WTC11 (cell line): ENCODE measurements at places on chromosomes 11 and 22. TPM values are rescaled to one million over a fixed set of nuclear protein-coding genes. Genes with fewer than 3 reads are reported as not detected.
A peak's percentile ranks its signal among the peaks of the same experiment; 100 is the strongest.

GRCh38 chr11:19218786-19219460 is 17.1 kb upstream of the CSRP3 start:
- no peaks in the 10 kb centered on the region for H3K27me3 ChIP-seq
- no peak overlapping the region for H3K27ac ChIP-seq
- H3K36me3 ChIP-seq, result peaks cover 12% of the 10 kb centered on the region
- no peak for DNase-seq

DNA sequence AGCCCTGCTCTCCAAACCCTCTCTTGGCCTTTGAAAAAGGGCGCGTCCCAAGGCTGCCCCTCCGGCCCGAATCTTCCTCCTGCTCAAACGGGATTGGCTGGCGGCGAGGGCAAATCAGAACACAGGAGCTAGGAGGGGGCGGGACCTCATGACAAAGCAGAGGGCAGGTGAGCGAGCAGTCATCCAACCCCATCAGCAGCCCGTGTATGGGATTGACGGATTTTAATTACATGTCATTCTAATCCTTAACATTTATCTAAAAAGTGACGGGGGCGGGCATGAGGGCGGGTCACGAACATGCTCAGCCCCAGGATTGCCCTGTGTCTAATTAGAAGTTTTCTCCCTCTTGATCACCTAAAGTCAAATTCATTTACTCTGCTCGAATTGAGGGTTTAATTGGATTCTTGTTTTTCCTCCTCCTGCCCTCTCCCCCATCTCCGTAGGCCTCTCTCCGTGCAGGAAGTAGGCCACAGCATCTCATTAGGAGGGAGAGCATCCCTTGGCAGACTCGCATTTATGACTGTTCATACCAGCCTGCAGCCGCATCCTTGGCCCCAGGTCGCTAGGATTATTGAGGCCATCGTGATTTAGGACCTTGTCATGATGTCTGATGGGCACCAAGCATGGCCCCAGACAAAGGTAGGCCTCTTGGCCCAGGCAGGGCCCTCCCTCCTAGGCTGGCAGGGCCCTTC is 147.1 kb downstream of the CHST1 start:
- DNase-seq, result peak; percentile 82
- H3K36me3 ChIP-seq, result no peaks in the 10 kb centered on the region
- H3K27ac ChIP-seq, result no peak overlapping the region; the same call in 1 of the 2 replicates
- peaks cover 12% of the 10 kb centered on the region for H3K4me1 ChIP-seq

DNA sequence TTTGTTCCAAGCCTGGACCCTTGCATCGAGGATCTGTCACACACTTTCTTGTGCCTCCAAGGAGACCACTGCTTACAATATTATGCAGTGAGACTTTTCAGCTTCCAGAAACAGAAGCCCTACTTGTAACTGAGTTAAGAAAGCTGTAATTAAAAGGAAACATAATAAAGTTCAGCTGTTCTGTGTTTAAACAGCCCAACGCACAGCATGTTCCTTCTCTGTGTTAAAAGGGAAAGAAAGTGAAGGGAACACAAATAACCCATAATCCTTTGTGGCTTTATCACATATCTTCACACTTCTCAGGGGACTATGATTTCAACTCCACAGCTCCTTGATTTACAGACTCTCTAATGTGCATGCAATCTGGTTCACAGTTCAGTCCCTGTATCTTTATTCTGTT is 200.3 kb upstream of the MTNR1B start:
- H3K4me3 ChIP-seq, result no peak overlapping the region
- H3K4me1 ChIP-seq, result peaks cover 16% of the 10 kb centered on the region
- H3K27ac ChIP-seq, result no peak overlapping the region
- DNase-seq, result no peak

DNA sequence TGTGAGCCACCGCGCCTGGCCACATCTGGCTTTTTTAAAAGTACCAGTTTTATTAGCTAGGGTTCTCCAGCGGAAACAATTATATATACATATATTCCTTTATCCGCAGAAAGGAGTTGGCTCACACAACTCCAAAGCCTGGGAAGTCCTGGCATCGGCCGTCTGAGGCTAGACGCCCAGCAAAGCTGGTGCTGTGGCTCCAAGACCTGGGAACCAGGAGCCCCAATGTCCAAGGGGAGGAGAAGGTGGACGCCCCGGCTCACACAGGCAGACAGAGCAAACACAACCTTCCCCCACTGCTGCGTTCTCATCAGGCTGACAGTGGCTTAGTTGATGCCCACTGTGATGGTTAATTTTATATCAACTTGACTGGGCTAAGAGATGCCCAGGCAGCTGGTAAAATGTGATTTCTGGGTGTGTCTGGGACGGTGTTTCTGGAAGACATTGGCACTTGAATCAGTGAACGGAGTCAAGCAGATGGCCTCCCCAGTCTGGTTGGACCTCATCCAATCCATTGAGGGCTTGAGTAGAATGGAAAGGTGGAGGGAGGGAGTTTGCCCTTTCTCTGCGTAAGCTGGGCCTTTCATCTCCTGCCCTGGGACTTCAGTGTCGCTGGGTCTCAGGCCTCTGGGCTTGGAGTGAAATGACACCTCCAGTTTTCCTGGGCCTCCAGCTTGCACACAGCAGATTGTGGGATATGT is 904.4 kb downstream of the BRD1 start:
- peaks cover 7% of the 10 kb centered on the region for H3K27me3 ChIP-seq
- no peaks in the 10 kb centered on the region for H3K36me3 ChIP-seq
- no peak overlapping the region for H3K27ac ChIP-seq
- peaks cover 17% of the 10 kb centered on the region for H3K4me1 ChIP-seq
- no peak overlapping the region for H3K4me3 ChIP-seq

- H3K27ac ChIP-seq, result peak overlapping the region; percentile 34
- H3K4me3 ChIP-seq, result no peak overlapping the region
- H3K27me3 ChIP-seq, result no peaks in the 10 kb centered on the region
- peaks cover 29% of the 10 kb centered on the region for H3K4me1 ChIP-seq
- H3K36me3 ChIP-seq, result peaks cover 14% of the 10 kb centered on the region
Measured at GRCh38 chr22:20533879-20534265, 26.5 kb downstream of the MED15 start.

- peaks cover 40% of the 10 kb centered on the region for H3K4me1 ChIP-seq
- H3K36me3 ChIP-seq, result peaks cover 34% of the 10 kb centered on the region
- no peaks in the 10 kb centered on the region; the same call in 1 of the 2 replicates for H3K27me3 ChIP-seq
- H3K4me3 ChIP-seq, result no peak overlapping the region
Measured at GRCh38 chr11:4466871-4467442, 15.5 kb upstream of the OR52K1 start.

DNA sequence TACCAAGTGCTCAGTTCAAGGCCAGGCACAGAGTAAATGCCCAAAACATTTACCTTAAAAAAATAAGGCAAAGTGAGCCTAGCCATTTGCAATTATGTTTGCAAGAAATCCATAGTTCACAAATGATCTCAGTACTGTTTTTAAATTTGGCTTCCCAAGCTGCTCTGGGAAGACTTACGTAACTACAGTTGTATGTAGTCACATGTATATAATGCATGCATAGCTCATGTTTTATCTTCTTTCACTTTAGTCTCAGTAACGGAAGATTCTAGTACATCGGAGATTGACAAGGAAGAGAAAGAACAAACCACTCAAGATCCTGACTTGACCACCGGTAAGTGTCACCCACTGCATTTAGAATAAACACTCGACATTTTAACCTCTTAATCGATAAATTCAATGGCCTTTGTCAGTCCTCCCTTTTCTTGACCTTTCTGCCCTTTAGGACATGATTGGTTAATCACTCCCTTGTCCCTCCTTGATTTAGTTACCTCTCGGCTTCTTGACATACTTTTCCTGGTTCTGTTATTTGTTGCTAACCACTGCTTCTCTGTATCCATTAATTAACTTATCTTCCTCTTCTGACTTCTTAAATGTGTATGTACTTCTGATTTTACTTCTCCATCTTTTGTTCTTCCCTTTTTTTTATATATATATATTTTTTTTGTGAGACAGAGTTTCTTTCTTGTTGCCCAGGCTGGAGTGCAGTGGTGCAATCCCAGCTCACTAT is 18.0 kb upstream of the JHY start:
- H3K27me3 ChIP-seq, result no peaks in the 10 kb centered on the region
- H3K27ac ChIP-seq, result no peak overlapping the region
- H3K36me3 ChIP-seq, result no peaks in the 10 kb centered on the region
- H3K4me3 ChIP-seq, result no peak overlapping the region

DNA sequence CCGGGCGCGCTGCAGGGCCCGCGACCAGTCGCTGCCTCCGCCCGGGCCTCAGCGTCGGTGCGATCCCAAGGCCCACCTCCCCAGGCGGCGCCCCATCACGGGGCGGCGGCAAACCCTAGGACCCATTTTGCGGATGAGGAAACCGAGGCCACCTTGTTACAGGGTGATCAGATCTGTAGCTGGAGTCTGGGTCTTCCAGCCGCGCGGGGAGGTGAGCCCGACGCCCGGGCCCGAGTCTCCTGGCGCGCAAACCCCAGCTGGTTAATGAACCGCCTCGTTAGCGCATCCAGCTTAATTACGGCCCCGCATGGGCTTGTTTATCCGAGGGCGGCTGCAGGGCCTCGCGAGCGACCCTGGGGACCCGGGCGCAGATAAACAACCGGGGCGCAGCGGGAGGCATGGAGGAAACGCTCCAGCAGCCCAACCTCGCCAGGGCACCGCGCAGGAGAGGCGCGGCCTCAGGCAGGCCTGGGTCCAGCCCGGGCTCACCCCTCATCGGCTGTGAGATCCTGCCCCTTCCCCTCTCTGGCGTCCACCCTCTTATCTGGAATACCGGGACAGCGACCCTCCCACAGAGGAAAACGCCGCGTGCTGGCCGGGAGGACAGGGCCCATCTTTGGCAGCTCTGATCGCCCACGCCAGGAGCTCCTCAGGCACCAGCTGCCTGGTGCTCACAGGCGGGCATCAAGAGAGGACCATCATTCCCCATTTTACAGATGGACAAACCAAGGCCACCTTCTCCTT is 14.7 kb downstream of the OTUB1 start:
- H3K4me3 ChIP-seq, result peak overlapping the region; percentile 40; the same call in 1 of the 2 replicates
- peak; percentile 23 for DNase-seq
- H3K27me3 ChIP-seq, result peaks cover 50% of the 10 kb centered on the region
- no peak overlapping the region for H3K27ac ChIP-seq
- peaks cover 7% of the 10 kb centered on the region for H3K36me3 ChIP-seq

DNA sequence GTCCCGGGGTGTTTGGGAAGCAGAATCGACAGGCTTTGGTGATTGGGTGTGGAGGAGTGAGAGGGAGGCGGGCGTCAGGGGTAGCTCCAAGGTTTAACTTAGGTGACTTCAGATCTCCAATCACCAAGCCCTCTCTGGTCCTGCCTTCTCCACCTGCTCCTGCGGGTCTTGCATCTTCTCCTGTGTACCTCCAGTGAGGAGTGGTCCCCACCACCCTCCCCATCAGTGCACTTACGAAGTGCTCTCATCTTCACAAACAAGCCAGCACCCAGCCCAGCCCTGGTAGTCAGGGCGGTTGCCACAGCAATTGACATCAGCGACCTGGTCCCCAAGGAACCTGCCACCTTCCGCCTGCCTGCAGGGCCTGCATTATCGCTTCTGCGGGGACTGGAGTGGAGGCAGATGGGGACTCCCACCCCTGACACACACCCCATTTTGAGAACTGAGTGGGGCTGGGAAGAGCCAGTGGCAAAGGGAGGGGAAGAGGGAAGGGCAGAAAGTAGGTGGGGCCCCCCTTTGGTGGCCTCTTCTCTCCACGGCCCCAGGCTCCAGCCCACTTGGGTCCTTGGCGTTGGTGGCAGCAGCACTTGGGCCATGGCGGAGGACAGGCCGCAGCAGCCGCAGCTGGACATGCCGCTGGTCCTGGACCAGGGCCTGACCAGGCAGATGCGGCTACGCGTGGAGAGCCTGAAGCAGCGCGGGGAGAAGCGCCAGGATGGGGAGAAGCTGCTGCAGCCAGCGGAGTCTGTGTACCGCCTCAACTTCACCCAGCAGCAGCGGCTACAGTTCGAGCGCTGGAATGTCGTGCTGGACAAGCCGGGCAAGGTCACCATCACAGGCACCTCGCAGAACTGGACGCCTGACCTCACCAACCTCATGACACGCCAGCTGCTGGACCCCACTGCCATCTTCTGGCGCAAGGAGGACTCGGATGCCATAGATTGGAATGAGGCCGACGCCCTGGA is at the start of gene OMP:
TSS of gene OMP (plus strand) at position 595 of the 965 bp plus-strand sequence. CDS start at position 595, 0 bp downstream.
- no peaks in the 10 kb centered on the region for H3K27me3 ChIP-seq
- no peak within 1 kb of the TSS for H3K4me3 ChIP-seq
- no peak for DNase-seq
- no peak within 1 kb of the TSS for H3K27ac ChIP-seq

- H3K36me3 ChIP-seq, result no peaks in the 10 kb centered on the region
- H3K4me3 ChIP-seq, result no peak overlapping the region
- H3K4me1 ChIP-seq, result peaks cover 5% of the 10 kb centered on the region; the same call in 1 of the 2 replicates
- no peak overlapping the region for H3K27ac ChIP-seq
Measured at GRCh38 chr22:41742918-41743317, 43.6 kb downstream of the MEI1 start.

DNA sequence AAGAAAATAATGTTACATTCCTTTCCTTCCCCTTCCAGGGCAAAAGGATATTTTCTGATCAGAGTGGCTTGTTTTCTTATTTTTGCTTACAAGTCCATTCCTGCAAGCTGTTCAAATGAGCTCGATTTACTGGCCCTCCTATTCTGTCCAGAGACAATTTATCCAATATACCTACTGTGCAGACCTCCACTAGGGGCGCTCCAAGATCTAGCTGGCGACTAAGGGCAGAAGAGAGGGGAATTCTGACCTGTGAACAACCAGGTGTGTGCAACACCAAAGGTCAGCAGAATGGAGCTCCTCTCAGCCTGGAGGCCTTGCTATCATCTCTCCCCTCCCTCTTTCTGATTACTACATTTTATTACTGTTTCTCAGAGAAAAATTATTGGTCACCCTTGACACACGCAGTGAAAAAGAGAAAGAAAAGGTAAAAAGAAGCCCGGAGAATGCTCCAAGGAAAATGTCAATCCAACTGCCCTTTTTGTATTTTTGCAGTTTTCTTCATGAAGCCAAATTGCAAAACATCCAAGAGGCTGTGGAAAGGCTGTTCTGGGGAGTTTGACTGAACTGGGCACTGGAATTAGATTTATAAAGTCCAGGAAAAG is 3.2 kb downstream of the SEZ6L start:
- no peak overlapping the region for H3K27ac ChIP-seq
- H3K4me3 ChIP-seq, result no peak overlapping the region
- H3K36me3 ChIP-seq, result no peaks in the 10 kb centered on the region
- peaks cover 34% of the 10 kb centered on the region for H3K4me1 ChIP-seq
- peak; percentile 76 for DNase-seq
- peaks cover 55% of the 10 kb centered on the region for H3K27me3 ChIP-seq

CTSD gene
- 194 to 199 TPM (median 198 TPM) in 3 replicates for total RNA-seq

NRXN2 gene
- 8.0 to 10.4 TPM (median 8.6 TPM) in 3 replicates for total RNA-seq

UBE2L3 gene
- total RNA-seq, result 75.7 to 79.1 TPM (median 77.4 TPM) in 3 replicates

SAA2 gene
- total RNA-seq, result 4.1 to 8.2 TPM (median 5.0 TPM) in 3 replicates

TBX1 gene
- total RNA-seq, result 7.9 to 12.8 TPM (median 9.3 TPM) in 3 replicates

BTG4 gene
- 0.18 TPM in 1 of 3 replicates, not detected in the others for total RNA-seq

SLC25A45 gene
- total RNA-seq, result 1.5 to 2.5 TPM (median 1.7 TPM) in 3 replicates

PARVG gene
- 0.41 to 0.94 TPM (median 0.69 TPM) in 3 replicates for total RNA-seq

VPREB1 gene
- total RNA-seq, result not detected in 3 replicates
